ENCODE measurements at places on chromosomes 6 and 20.

GRCh38 chr6:41744236-41744787 is 2.9 kb downstream of the PGC start:
- no peak for DNase-seq

DNA sequence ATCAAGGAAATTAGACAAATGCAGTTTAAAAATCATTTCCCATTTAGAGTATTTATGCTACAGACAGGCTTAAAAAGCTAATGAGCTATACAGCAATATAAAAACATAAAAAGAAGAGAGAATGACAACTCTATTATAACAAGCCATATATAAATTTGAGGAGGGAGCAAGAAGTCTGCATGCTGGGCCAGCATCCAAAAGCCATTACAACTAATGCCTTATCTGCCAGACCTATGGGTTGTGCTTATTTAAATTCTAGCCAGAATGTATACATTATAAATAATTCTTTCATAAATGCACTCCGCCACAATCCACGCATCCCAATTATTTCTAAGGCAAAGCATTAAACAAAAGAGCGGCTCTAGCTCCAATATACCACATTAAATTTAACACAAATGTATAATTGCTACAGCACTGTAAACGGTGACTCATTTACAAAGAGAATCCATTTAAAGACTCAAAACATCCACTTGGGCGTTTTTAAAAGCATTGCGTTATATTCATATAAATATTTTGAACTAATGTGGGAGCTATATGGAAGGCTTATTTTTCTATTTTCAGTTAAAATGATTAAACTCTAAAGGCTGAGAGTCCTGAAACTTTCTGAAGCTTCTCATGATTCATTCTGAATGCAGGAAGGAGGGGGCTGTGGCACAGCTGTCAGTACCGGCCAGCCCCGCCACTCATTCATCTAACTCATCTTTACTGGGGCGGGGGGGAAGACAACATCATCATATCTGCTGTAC is 37.7 kb upstream of the RAB22A start:
- DNase-seq: no peak

GRCh38 chr20:12044969-12045368 is 127.3 kb downstream of the BTBD3 start:
- DNase-seq: no peak

DNA sequence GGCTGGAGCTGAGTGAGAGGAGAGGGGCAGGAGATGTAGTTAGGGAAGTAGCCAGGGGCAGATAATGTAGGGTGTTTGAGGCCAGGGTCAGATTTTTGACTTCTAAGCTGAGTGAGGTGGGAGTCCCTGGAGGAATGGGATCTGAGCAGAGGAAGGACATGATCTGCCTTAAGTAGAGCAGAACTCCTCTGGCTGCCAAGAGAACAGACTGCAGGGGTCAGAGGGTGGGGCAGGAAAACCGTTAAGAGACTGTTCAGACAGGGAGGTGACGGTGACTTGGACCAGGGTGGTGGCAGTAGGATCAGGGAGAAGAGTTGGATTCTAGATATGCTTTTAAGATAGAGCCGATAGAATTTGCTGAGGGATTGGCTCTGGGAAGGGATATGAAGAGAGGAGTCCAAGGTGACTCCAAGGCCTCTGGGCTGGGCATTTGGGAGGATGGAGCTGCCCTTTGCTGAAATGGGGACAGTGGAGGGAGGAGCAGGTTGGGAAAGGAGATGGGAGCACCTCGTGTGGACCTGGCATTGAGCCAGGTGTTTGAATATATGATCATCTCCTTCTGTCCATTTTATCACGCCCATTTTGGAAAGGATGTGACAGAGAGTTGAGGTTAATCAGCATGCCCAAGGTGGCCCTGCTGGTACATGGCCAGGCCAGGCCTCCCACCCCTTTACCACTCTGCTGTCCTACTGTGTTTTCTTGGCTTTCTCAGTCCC is 18.8 kb downstream of the EYA2 start:
- no peak for DNase-seq

- DNase-seq: no peak
These were observed 193.1 kb downstream of the NRN1 start for GRCh38 chr6:5813625-5814027.

DNA sequence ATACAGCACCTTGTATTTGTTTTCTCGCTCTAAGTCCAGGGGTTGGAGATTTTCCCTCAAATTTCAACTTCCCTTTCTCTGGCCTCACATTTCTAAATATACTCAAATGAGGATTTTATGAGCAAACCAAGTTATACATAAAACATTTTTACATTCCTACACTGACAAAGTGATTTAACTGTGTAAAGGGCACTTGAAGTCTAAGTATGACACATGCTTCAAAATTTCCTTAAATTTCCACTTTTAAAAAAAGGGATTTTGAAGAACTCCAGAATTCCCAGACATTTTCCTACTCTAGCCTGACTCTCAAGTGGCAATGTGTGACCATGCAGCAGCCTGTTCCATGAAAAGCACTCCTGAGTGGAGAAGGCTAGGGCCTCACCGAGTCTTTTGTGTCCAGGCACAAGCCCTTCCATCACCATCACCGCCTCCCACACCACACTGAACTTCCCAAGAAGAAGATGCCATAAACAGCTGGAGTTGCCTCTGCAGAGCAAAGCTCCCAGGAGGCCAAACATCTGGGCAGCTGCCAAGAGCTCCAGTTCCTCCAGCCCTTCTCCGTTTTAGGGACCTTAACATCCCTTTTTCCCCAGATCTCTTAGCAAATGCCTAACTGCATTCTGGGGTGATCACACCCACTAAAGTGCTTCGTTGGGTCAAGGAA is 68.9 kb downstream of the NCR2 start:
- DNase-seq: no peak

DNA sequence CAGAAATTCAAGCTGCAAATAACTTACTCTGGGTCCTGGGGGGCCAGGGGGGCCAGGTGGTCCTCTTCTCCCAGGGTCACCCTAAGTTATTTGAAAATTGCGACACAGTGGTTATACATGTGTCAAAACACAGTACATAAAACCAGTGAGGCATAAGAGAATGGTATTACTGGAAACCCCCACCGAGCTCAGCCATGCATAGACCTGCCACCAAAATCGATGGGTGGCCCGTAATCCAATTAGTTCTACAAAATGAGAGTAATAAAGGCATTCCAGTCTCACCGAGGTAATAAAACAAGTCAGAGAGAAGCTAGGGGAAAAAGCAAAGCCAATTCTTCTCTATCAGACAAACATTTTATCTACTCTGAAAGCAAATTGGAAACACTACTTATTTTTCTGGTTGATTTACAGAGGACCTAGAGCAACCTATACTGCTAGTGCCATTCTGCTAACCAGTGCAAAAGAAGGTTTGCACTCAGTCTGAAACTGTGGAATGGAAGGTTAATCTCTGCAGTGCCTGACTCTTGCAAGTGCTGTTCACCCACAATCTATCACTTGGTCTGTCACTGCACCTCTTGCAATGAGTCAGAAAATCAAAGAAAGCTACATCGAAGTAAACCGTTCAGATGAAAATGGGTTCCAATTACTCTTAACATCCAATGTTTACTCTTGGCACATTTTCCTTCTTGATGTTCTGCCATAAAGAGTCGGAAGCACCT is 32.4 kb downstream of the COL9A1 start:
- DNase-seq: no peak

GRCh38 chr6:162124710-162125435 is 602.7 kb downstream of the PRKN start:
- no peak for DNase-seq

GRCh38 chr6:11700118-11700718 is 78.4 kb downstream of the ADTRP start:
- DNase-seq: no peak

Measured in SIG-M5 (cell line).